A549 treated with dexamethasone at 1 μM for 4 hours (cell line): ENCODE measurements at places on chromosomes 2 and 18. TPM values are rescaled to one million over a fixed set of nuclear protein-coding genes. Genes with fewer than 3 reads are reported as not detected.

REG3G gene
- total RNA-seq: not detected in 5 replicates

SPDYA gene
- 0.14 to 0.28 TPM (median 0.26 TPM) in 4 of 5 replicates, not detected in the other for total RNA-seq

C2orf80 gene
- not detected in 5 replicates for total RNA-seq

ADD2 gene
- 22.0 to 35.0 TPM (median 30.8 TPM) in 5 replicates for total RNA-seq

CAPN14 gene
- total RNA-seq: 0.04 to 0.06 TPM (median 0.05 TPM) in 4 of 5 replicates, not detected in the other

TMEM247 gene
- total RNA-seq: not detected in 5 replicates

COL4A4 gene
- total RNA-seq: 1.5 to 2.8 TPM (median 1.9 TPM) in 5 replicates

ABCB11 gene
- total RNA-seq: 0.02 to 0.08 TPM (median 0.06 TPM) in 5 replicates

DOCK10 gene
- 24.0 to 27.3 TPM (median 26.2 TPM) in 5 replicates for total RNA-seq

LMAN1 gene
- 28.2 to 39.8 TPM (median 35.2 TPM) in 5 replicates for total RNA-seq

ASB3 gene
- total RNA-seq: 10.5 to 13.6 TPM (median 11.9 TPM) in 5 replicates

GPR148 gene
- not detected in 5 replicates for total RNA-seq

SF3B6 gene
- total RNA-seq: 167 to 232 TPM (median 180 TPM) in 5 replicates

GLI2 gene
- 15.0 to 31.4 TPM (median 28.8 TPM) in 5 replicates for total RNA-seq
